Activated T-cell treated with anti-CD3 and anti-CD28 coated beads, Interleukin-2, amount 50 U/mL, for 1 hour (primary cell): ENCODE measurements at places on chromosomes 2 and 18.

GRCh38 chr2:149745396-149746230 is 158.0 kb upstream of the MMADHC start:
- DNase-seq: no peak

GRCh38 chr2:9944330-9944758 is 7.1 kb upstream of the GRHL1 start:
- DNase-seq: no peak

GRCh38 chr2:143787674-143788073 is 658.5 kb downstream of the ARHGAP15 start:
- DNase-seq: no peak

DNA sequence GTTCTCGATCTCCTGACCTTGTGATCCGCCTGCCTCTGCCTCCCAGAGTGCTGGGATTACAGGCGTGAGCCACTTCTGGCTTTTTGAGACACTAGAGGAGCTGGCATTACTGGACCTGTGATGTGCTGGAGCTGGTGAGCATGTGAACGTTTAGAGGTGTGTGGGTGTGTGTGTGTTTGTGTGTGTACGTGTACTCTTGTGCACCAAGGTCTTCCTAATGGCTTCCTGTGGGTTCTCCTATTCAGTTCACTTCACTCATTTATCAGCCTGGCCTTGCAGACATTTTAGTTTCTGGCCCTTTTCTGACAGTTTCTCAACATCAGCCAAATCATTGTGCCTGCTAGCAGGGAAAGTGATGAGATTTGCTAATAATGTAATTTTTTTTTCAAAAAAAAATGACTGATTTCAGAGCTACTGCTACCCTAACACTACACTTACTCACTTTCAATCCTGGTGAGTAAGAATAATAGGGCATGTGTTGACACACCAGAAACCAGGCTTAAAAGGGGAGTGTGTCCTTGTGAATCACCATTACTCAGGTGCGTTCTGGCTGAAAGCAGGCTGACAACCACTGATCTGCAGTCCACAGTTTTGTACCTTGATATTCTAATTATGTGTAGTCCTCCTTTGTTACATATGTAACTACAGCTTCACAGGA is 41.0 kb upstream of the ACTR3 start:
- no peak for DNase-seq

GRCh38 chr2:157788201-157788600 is 87.9 kb downstream of the ACVR1 start:
- DNase-seq: no peak

DNA sequence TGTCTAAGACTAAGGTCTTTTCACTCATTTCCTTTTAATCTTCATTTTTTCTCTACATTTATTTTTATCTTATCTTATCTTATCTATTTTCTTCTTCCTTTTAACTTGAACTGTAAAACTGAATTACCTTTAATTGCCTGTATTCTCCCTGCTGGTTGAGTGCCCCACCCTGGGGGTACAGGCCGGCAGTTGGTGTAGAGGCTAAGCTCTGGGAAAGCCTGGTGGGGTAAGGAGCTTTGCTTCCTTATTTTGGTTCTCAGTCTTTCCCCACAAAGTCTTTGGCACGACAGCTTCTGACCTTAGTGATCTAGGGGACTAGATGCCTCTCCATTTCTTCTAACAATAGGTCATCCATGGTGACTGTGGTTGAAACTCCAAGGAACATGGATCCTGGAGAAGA is 26.8 kb upstream of the HAAO start:
- DNase-seq: no peak

- DNase-seq: peak; percentile 61
Observed at GRCh38 chr18:45664824-45665763, 49.8 kb downstream of the SLC14A2 start.

- DNase-seq: peak; percentile 47
Observed at GRCh38 chr2:222861411-222862105, 722 bp downstream of the ACSL3 start.

- no peak for DNase-seq
Observed at GRCh38 chr2:218093879-218094278, 24.8 kb downstream of the RUFY4 start.

GRCh38 chr2:69292256-69292655 is 94.8 kb downstream of the GFPT1 start:
- DNase-seq: no peak

- no peak for DNase-seq
Observed at GRCh38 chr2:197183355-197183754, 127.2 kb downstream of the ANKRD44 start.
